ENCODE measurements at places on chromosomes 2 and 18.

DNA sequence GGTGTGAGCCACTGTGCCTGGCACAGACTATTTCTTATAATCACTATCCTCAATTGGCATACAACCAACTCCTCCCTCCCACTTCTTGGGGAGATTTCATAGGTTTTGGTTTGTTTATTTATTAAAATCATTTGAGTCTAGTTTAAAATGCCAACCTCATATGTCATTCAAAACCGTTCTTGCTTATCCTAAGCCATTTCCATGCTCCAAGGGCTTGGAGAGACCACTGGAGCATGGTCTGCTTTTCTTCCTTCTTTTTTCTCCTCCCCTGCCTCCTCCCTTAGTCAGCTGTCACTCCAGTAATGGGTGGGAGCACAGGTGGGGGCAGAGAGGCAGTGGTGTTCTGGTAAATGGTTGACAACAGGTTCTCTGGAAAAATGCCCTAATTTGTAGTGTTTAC lies 20.4 kb upstream of the KCNS3 start:
- DNase-seq = no peak

DNA sequence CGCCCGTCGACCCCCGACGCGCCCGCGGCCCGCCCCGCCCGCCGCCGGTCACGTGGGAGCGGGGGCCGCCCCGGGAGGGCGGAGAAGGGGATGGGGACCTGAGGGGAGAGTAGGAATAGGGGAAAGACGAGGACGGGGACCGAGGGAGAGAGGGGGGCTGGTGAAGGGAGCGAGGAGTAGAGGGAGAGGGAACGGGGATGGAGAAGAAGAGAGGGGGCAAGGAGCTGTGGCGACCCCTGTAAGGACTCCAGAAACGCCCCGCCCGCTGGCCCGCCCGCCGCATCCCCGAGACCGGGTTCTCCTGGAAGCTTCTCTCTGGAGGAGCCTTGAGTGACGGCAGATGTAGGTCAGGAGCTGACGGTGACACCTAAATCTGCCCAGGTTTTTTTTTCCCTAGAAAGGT lies 615 bp downstream of the ADNP2 start:
- no peak for DNase-seq

DNA sequence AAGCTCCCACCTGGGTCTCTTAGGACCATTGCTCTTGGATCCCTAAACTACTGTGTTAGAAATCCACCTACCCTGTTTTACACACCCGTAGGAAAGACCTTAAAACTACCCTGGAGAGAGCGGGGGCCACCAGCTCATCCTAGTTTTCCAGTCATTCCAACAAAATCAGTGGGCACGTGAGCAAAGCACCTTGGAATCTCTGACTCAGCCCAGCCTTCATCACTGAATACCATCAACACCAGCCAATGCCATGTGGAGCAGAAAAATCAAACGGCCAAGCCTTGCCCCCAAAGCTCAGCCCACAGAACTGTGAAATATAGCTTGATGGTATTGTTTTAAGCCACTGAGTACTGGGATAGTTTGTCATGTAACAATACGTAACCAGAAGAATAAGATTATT lies 449.7 kb upstream of the CHAC2 start:
- no peak for DNase-seq

DNA sequence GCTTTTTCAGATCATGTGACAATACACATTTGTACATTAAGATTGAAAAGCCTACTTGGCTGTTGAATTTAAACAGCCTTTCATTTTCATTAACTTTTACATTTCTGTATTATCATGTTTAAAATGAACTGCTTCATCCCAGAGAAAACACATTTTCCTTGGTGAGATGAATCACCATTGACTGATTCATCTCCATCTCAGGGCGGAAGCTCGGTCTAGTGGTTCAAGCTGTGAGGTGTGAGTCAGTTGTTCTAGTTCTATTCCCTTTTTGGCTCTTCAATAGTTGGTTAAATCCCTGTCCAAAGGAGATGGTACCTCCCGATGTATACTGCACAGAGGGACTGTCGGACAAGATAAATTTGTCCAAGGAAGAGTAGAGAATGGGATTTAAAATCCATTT lies 189.7 kb downstream of the ADCYAP1 start:
- DNase-seq = no peak

GRCh38 chr2:187301706-187302105 lies 146.3 kb downstream of the CALCRL start:
- no peak for DNase-seq

- no peak for DNase-seq
These were observed 250.6 kb upstream of the SPHKAP start for GRCh38 chr2:228432116-228432515.

GRCh38 chr18:37254973-37255372 lies 310.6 kb downstream of the CELF4 start:
- DNase-seq = no peak

DNA sequence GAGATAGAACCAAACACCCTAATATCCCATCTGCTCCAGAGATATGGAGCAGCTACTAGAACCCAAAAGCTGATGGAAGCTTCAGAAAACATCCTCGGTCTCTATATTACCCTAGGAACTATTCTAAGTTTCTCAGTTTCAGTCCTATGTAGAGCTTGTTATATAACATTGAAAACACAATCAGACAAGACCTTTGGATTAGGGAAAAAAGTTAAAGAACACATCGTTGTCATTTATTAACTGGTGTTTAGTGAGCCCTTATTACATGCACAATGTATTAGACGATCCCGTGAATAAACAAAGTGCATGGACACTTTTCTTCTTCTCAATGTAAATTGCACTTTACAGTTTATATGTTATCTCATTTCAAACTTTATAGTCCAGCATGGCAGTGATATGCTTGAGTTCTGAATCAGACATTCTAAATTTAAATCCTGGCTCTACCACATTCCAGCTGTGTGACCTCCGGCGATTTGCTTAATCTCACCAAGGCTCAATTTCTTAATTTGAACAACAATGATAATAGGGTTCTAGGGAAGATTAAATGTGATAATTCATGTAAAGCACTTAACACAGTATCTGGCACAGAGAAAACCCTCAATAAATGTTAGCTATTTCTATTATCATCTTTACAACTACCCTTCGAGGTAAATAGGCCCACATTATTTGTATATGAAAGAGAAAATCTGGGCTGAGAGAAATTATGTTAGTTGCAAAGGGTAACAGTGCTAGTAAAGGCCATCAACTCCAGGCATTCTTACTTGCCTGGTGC lies 83.6 kb upstream of the PIK3C3 start:
- DNase-seq = no peak

GRCh38 chr2:206217166-206217565 lies 57.3 kb upstream of the ZDBF2 start:
- DNase-seq = no peak

DNA sequence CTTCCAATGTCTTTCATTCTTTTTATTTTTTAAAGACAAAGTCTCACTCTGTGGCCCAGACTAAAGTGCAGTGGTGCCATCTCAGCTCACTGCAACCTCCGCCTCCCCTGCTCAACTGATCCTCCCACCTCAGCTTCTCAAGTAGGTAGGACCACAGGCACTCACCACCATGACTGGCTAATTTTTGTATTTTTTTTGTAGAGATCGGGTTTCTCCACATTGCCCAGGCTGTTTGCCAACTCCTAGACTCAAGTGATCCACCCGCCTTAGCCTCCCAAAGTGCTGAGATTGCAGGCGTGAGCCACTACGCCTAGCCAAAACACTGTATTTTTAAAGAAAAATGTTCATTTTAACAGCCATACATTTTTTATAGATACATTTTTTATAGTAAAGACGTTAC lies 12.7 kb downstream of the GCKR start:
- DNase-seq = no peak

DNA sequence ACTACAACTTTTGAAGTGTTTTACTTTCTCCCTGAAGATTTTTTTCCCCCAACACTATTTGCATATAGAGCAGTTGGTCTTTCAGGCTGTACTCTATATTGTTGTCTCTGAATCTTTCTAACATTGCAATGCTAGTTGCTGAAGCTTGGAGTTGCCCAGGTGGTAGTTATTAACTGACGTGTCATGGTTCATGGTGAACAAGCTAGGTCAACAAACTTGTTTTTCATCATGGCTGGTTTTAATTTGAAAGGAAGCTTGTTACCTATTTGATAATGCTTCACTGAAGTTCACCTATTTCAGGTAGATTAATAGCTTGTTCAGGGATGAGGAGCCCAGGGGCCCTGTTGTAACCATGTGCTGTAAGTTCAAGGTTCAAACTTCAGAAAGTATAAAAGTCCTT lies 158.8 kb upstream of the ZEB2 start:
- DNase-seq = no peak

DNA sequence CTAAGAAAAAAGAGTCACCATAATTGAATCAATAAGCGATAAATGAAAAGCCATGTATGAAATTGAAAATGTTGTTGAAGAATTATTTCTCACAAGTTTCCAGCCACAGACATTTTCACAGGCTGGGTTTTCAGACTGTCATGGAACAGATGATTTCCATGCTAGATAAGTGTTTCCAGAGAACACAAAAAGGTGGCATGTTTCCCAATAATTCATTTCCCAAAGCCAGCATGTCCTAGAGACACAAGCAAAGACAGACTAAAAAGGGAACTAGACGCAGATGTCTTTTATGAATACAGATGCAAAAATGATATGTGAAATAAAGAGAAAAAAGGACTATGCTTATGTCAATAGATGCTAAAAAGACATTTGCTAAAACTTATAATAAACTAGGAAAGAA lies 255.1 kb downstream of the EIPR1 start:
- DNase-seq = no peak

All from activated T-helper 9 cell treated with anti-CD3 and anti-CD28 coated beads, Interleukin-2, amount 50 U/mL, for 16 hours (primary cell).